Stimulated activated CD4-positive, alpha-beta T cell treated with anti-CD3 and anti-CD28 coated beads, Interleukin-4, amount 100 ng/mL, for 24 hours (primary cell): ENCODE measurements at places on chromosomes 16 and 17.

- no peak for DNase-seq
Measured at GRCh38 chr17:35716173-35716572, 15.3 kb upstream of the RASL10B start.

DNA sequence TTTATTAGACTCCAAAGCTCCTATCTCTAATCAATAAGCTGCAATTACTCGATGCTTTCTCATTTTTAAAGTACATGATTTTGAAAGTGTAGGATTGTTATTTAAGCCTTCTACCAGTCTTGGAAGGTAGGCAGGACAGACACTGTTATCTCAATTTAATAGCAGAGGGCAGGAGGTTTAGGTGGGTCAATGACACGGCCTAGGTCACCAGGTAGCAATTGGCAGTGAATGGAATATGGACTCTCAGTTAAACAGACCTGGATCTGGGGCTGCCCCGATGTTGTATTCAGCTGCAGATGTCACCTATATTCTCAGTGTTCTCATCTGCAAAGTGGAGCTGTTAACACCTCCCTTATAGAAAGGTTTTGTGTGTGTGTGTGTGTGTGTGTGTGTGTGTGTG, 124.4 kb upstream of the ANKFN1 start:
- DNase-seq = no peak

DNA sequence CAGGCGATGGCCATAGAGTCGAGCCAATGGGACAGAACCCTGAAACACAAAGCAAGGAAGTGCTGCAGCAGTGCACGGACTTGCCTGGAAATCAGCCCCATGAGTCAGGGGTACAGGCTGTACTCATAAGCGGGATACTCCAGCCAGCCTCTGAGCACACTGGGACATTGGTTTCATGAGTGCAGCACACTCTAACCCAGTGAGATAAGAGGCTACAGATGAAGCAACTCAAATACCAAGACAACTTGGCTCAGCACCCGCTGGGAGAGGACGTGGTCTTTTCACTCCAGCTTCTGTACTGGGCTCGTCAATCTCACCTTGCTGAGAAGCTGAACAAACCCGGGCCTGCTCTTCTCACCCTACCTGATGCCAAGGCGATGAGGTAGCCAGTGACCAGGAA, 98.2 kb downstream of the AXIN2 start:
- DNase-seq = no peak

DNA sequence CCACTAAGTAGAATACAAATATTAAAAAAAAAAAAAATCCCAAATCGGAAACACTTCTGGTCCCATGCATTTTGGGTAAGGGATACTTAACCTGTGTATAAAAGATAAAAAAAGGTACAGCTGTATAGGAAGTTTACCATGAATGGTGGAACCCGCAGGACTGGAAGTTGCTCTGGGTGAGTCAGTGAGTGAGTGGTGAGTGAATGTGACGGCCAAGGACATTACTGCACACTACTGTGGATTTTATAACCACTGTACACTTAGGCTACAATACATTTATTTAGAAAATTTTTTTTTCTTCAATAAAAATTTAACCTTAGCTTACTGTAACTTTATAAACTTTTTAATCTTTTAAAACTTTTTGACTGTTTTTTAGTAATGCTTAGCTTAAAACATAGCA, 71.3 kb upstream of the BCAR1 start:
- no peak for DNase-seq

GRCh38 chr17:42273474-42274252, 2.5 kb downstream of the STAT5B start:
- no peak for DNase-seq

GRCh38 chr17:12007466-12007865, 10.2 kb upstream of the ZNF18 start:
- no peak for DNase-seq

- no peak for DNase-seq
Measured at GRCh38 chr16:3952737-3953131, 72.2 kb upstream of the CREBBP start.

GRCh38 chr16:3501783-3502400, 1.1 kb downstream of the CLUAP1 start:
- DNase-seq = no peak

DNA sequence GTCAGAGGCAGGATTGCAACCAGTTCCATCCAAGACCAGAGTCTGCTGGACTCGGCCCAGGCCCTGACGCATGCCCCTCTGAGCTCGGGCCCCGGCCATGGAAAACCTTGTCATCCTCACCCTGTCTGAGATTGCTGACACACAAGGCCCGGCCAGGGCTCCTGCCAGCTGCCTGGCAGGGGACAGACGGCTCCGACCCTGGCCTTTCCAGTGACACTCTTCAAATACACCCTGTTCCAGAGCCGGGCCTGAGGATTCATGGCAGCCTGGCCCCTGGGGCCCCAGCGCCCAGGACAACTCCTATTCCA, 3.2 kb upstream of the PABPN1L start:
- no peak for DNase-seq

- DNase-seq = no peak
Measured at GRCh38 chr16:23784811-23785447, 30.1 kb downstream of the CHP2 start.

DNA sequence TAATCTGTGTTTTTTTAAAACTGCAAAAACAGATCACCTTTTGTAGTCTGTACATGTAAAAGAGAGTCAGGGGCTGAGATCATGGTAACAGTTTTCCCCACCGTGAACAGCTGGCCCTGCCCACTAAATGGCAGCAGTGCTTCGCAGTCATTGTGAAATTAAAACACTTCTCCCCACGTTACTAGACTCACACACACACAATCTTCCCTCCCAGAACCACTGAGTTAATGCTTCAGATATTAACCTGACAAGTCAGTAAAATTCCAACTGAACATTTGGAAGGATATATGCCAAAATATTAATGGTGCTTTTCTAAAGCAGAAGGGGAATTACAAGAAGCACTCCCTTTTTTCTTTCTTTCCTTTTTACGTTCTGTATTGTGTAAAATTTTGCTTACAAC, 1.2 kb upstream of the CD300LG start:
- DNase-seq = no peak

DNA sequence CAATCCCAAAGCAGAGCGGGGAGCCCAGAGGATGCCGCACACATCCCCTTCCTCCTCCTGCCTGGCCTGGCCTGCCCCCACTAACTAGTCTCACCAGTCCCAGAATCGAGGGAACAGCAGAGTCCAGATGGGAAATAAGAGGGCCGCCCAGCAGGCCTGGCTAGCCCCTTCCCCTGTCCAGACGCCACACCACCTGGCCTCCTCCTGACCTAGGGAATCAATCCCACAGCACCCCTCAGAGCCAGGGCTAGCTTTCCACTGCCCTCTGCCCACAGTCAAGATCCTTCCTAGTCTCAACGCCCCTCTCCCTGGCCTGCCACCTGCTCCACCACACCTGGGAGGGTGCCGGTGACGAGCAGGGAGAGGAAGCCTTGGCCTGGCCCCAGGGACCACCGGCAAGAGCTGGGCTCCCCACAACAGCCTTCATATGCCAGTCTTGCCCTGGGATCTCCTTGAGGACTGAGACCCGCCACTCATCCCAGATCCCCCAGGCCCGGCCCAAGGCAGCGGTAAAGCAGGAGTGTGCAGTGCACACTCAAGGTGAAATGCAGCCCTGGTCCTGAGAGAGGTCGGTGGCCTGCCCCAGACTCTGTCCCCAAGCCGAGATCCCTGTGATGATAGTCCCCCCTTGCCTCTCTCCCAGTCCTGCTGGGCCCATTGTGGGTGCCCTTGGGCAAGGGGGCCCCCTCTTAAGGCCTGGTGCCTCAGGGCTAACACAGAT, 27.9 kb downstream of the KATNB1 start:
- DNase-seq = no peak
